GM23338 (cell line): ENCODE measurements at places on chromosomes 16 and 17. TPM values are rescaled to one million over a fixed set of nuclear protein-coding genes. Genes with fewer than 3 reads are reported as not detected.

Gene CREBBP
- total RNA-seq = 42.7 and 54.8 TPM in 2 replicates

Gene MEOX1
- total RNA-seq = not detected in 2 replicates

Gene TP53TG3F
- not detected in 2 replicates for total RNA-seq

DNA sequence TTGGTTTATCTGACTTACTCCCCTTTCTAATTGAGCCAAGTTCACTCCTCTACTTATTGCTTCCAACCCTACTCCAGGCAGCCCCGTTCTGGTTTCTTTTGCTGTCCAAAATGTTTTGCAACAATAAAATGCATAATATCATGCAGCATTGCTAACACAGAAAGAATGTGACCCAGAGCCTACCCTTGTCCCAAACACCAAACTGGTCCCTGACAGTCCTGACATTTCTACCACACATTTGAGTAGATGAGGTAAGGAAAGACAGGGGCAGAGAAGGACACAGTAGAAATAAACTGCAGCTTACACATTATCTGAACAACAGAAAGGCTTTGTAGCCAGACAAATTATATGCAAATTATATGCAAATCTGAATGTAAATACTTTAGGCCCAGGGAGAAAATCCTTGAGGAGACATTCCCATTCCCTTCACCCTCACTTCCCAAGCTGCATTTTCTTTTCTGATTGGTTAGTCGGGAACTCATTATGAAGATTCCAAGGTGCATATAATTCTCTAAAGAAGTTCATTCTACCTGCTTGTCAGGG is 31.6 kb downstream of the SOX9 start:
- no peak for DNase-seq

DNA sequence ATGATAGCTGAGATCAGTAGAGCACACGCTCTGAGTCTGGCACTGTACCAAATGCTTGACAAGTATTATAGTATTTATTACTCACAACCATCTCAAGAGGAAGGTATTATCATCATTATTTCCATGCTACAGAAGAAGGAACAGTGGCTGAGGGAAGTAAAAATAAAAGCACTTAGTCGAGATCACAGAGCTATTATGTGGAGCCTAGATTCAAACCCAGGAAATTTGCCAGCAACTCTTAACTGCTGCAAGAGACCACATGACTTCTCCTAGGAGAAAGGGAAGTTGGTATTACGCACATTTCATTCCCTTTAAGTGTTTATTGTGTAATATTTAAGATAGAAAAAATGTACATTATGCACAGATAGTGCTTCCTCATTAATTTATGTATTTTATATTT is 1.0 kb upstream of the RHOT1 start:
- no peak for DNase-seq

DNA sequence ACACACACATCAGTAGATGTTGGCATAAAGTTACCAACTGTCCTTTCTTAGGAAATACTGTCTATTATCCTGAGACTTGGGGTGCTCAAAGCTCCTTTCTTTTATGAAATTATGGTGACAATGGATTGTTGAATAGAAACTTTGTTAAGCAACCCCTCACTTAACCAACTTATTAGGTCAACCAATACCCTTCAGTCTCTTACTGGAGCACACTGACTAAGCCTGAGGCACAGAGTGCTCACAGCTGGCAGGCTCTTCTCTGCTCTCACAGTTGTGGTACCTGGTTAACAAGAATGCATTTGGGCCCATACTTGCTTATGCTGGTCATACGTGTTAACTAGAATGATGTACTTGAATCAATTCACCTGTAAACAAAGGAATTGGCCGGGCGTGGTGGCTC is 24.8 kb downstream of the CD300LF start:
- no peak for DNase-seq

DNA sequence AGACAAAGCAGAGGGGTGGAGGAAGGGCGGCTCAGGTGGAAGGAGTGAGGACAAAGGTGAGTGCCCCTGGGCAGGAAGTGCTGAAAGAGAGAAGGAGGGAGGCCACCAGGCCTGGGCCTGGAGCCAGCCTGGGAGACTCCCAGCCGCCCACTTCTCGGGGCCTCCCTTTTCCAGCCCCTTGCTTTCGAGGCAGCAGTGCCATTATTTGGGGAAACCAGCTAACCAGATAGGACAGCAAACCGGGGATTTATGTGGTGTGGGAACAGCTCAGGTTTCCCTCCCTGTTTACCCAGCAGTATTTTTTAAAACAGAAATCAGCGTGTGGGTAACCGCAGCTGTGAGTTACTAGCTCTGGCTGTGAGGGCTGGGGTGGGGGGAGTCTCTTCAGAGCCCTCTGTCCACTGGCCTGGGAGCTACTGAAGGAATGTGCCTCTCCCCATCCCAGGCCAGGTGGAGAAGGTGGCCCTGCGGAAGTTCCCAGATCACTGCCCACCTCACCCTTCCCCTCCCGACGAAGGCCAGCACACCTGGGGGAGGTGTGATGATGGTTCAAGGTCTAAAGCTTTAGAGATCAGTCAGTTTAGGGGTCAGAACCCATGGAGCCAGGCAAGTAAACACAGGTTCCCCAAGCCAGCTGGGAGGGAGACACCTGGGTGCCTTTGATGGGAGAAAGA is 8.4 kb upstream of the MEOX1 start:
- peak; percentile 55 for DNase-seq

- DNase-seq = no peak
Measured at GRCh38 chr17:38565853-38566665, 39.7 kb downstream of the SRCIN1 start.

GRCh38 chr16:20320178-20320577 is 7.1 kb downstream of the GP2 start:
- no peak for DNase-seq

- DNase-seq = peak; percentile 86
Measured at GRCh38 chr17:44084131-44084538, 13.6 kb downstream of the G6PC3 start.
